ENCODE measurements at places on chromosomes 4 and X. TPM values are rescaled to one million over a fixed set of nuclear protein-coding genes. Genes with fewer than 3 reads are reported as not detected.

Gene GLRB
- 1.00 TPM for total RNA-seq

Gene PNMA3
- total RNA-seq: 0.22 TPM

Gene RASGEF1B
- 0.06 TPM for total RNA-seq

Gene KLHL13
- total RNA-seq: 0.26 TPM

Gene AKAP14
- total RNA-seq: not detected

Gene FGD1
- total RNA-seq: 5.1 TPM

Gene PPP2R2C
- 37.4 TPM for total RNA-seq

Gene TLR1
- 0.22 TPM for total RNA-seq

Gene FRMPD3
- 0.15 TPM for total RNA-seq

Gene YTHDC1
- 33.9 TPM for total RNA-seq

Gene FAM53A
- 1.00 TPM for total RNA-seq

Gene RPL9
- total RNA-seq: 853 TPM

Gene ZNF674
- 2.7 TPM for total RNA-seq

Gene BEX1
- total RNA-seq: not detected

Gene IL3RA
- 0.20 TPM for total RNA-seq

Gene REST
- 7.7 TPM for total RNA-seq

Gene EGFL6
- total RNA-seq: not detected

Gene TMEM150C
- 1.1 TPM for total RNA-seq

Gene CXorf65
- total RNA-seq: not detected

Gene PDGFC
- 2.3 TPM for total RNA-seq

Gene PAGE4
- not detected for total RNA-seq

Gene ZNF711
- 0.76 TPM for total RNA-seq

Gene HTN1
- not detected for total RNA-seq

Gene SGMS2
- 27.1 TPM for total RNA-seq

Gene SPANXA1
- total RNA-seq: 0.24 TPM

Gene LARP7
- 24.0 TPM for total RNA-seq

Gene ARR3
- total RNA-seq: not detected

Gene MAOA
- total RNA-seq: 1.2 TPM

Gene FHL1
- total RNA-seq: 26.8 TPM

Gene SPANXD
- not detected for total RNA-seq

Gene IL2RG
- 0.11 TPM for total RNA-seq

Gene RAB40A
- total RNA-seq: 0.10 TPM

Gene PAGE2
- not detected for total RNA-seq

Gene NRK
- not detected for total RNA-seq

Gene GNRHR
- not detected for total RNA-seq

Gene UCP1
- 0.14 TPM for total RNA-seq

Gene PAGE2B
- total RNA-seq: not detected

Gene MAMLD1
- total RNA-seq: 6.4 TPM

Gene WAS
- 0.52 TPM for total RNA-seq

Gene CAPN6
- total RNA-seq: not detected

Gene CXCL13
- not detected for total RNA-seq

Gene SMR3B
- total RNA-seq: not detected

Gene MANBA
- total RNA-seq: 15.8 TPM

Gene AMER1
- total RNA-seq: 2.6 TPM

Gene MTNR1A
- 0.50 TPM for total RNA-seq

Data from A549 treated with AZD2906 at 1 μM for 4 hours (cell line).